ENCODE measurements at places on chromosomes 5 and 9.

- no peak for DNase-seq
Observed at GRCh38 chr5:6202149-6202967, 176.0 kb downstream of the MED10 start.

- DNase-seq = no peak
Observed at GRCh38 chr5:24177821-24178220, 467.0 kb downstream of the CDH10 start.

- DNase-seq = no peak
Observed at GRCh38 chr9:108322326-108323098, 533.3 kb downstream of the ACTL7B start.

DNA sequence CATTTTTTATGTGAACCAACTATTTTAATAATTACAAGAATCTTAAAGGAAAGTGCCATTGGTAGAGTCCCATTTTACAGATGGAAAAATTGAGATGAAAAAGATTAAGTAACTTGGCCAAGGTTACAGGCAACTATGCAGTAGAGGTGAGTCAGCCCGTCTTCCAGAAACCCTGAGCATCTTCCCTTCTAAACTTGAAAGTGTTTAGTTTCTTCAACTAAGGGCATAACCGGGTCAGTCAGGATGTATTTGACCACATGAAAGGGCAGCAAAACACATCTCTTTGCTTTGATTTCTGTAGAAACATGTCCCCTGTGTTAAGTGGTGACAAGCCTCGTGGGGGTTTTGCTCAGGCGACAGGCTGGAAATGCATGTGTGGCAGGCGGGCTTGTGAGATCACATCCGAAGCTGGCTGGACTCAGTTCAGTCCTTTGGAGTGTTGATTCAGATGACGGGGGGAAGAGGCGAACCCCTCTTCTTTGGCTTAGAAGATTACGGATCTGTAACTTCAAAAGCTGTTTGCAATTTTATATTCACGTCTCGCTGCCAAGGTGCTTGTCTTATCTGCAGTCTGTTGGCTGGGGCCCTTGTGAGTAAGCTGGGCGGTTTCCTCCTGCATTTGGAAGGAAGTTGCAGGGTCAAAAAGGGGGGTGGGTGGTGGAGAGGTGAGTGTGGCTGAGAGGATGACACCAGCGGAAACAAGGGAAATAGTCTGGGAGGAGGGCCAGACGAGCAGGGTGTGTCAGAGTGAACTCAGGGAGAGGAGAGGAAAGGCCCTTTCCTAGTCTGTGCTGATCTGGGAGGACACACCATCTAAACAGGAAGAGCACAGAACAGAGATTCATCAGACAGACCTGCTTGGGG lies 78.9 kb upstream of the RPS23 start:
- DNase-seq = no peak

DNA sequence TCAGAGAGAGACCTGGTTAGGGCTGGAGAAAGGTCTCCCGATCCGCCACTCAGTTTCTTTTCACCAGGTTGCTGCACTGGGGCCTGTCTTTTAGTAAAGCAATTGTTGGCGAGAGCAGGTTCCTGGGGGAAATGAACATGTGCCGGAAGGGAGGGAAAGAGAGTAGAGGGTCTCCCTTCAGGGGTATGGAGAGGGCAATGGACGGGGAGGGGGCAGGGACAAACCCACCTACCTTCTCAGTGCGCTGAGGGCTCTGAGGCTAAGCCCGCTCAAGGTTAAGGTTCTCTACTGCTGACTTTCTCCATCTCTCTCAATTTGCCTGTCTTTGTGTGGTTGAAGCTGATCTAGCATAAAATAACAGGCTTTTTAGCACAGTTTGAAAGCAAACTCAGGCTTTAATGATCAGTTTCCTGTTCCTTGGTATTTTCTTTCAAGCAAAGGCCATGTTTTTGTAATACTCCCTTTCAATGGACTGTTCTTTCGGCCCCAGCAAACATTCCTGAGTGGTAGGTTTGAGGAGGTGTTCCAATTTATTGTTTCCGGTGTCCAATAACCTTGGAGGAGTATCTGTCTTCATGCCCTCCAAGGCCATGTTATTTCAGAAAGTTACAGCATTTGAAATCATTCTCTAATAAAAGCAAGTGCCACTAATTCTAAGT lies 25.5 kb upstream of the TRAF1 start:
- DNase-seq = no peak

DNA sequence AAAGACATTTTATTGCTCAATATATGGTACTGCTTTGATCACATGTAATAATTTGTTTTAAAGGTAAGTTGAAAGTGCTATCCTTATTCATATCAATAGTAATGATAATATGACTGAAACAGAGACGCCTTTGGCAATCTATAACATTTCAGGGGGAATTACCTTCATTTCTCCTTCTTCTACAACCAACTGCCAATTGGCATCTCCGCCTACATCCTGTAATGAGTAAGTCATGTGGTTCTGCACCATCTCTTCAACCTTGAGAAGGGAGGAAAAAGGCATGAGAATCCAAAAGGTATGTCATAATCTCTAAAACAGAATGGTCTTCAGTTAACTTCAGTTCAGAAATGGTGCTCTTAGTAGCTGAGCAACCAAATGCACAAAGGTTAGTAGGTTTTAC lies 52.4 kb downstream of the HMGCR start:
- DNase-seq = no peak

GRCh38 chr9:130399768-130400167 lies 45.0 kb upstream of the ASS1 start:
- no peak for DNase-seq

DNA sequence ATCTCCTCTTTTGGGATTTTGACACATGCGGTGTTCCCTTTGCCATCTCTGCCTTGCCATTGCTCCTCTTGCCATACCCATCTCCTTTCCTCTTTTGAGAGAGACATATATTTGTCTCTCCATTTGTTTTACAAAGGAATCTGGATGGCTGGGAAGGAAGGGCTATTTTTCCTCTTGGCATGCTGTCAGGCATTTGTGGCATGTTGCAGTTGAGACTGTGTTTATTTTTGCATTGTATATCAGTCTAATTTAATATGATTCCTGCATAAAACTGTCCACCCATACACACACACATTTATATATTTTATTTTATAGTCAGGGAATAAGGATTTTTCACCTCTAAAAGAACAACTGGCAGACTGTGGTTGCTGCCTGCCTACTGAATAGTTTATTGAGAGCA lies 1105.8 kb upstream of the SEMA6A start:
- no peak for DNase-seq

DNA sequence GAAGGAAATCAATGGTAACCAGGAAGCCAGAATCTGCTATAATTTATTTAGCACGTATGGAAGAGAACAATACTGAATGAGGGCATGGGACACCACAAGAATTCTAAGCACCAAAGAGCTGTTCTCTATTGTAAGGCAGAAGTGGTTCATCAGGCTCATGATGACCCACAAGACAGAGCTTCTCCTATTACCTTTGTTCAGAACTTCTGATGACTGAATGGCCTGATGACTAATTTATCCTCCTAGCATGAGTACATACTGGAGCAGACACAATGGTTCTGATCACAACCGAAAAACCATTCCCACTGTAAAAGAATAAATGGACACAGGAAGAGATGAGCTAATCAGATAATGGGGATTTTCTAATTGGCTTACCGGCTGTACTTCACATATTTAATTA lies 329.8 kb upstream of the PDE4D start:
- DNase-seq = no peak

Measured in HS-27A (cell line).